Hair follicular keratinocyte (primary cell): ENCODE measurements at places on chromosomes 4 and X. TPM values are rescaled to one million over a fixed set of nuclear protein-coding genes. Genes with fewer than 3 reads are reported as not detected.

Gene STATH
- not detected in 2 replicates for total RNA-seq

Gene PTCHD1
- not detected in 2 replicates for total RNA-seq

Gene MSANTD1
- total RNA-seq: 0.23 TPM in 1 of 2 replicates, not detected in the other

Gene MAGEC2
- not detected in 2 replicates for total RNA-seq
